ENCODE measurements at places on chromosomes 11 and 22.

- no peak for DNase-seq
Measured at GRCh38 chr11:37849706-37850105, 1251.7 kb upstream of the RAG2 start.

DNA sequence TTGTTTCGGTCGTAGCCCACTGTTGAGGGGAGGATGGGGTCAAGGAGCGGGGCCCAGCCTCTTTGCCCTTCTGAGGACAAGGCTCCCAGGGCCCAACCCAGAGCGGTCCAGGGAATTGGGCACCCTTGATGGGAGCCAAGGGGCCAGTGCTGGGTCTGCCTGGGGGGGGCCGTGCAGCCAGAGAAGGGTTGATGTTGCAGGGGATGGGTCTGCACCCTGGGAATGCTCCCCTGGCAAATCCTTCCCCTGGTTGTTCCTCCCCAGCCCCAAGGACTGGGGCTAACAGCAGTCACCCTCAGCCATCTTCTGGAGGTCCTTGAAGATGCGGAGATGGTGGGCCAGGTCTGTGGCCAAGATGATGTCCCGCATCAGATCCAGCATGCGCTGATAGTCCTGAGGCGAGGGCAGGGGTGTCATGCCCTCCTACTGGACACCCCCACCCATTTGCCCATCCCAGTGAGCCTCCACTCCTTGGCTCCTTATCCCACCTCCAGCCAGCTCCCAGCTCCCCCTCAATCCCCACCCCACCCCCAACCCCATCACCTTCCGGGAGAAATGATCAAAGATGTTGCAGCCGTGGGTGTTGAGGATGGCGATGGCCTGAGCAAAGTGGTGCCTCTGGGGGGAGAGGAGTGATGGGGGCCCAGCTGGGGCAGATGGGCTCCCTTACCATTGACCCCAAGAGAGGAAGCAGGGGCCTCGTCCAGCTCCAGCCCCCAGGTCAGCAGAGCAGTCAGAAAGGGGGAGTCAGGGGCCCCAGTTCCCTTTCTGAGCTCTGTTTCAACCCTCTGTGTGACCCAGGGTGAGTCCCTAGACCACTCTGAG is 95.0 kb downstream of the PDE2A start:
- DNase-seq = no peak

DNA sequence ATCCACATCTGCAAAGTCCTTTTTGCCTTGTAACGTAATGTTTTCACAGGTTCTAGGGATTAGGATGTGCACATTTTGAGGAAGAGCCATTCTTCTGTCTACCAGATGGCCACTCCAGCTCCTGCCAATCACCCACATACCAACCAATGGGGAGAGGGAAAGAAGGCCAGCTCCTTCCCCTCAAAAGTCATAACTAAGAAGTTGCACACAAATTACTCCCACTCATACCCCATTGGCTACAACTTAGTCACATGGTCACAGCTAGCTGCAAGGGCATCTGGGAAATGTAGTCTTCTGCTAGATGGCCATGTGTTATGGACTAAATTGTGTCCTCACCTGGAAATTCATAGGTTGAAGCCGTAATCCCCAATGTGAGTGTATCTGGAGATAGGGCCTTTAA is 15.4 kb upstream of the MYOD1 start:
- DNase-seq = no peak

GRCh38 chr11:111944139-111944538 is 7.0 kb downstream of the DIXDC1 start:
- peak; percentile 38 for DNase-seq

GRCh38 chr11:10294290-10294953 is 403 bp upstream of the SBF2 start:
- DNase-seq = no peak

DNA sequence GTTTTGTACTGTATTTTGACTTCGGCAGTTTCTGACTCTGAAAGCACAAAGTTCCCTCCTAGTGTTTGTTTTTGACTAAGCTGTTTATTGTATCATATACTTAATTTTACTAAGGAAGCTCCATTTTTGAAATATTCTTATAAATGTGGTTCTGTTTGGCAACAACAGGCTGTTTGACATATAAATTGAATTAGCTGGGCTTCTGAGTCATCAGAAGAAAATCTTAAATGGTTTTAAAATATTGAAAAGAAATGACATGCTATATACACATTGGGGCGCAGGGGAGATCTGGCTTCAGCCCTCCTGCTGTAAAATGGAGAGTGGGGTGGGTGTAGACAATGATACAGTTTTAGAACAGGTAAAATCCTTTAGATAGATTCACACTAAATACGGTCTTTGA is 38.6 kb downstream of the SHISA8 start:
- peak; percentile 7 for DNase-seq

GRCh38 chr11:225734-226453 is 10.2 kb downstream of the SIRT3 start:
- DNase-seq = no peak

DNA sequence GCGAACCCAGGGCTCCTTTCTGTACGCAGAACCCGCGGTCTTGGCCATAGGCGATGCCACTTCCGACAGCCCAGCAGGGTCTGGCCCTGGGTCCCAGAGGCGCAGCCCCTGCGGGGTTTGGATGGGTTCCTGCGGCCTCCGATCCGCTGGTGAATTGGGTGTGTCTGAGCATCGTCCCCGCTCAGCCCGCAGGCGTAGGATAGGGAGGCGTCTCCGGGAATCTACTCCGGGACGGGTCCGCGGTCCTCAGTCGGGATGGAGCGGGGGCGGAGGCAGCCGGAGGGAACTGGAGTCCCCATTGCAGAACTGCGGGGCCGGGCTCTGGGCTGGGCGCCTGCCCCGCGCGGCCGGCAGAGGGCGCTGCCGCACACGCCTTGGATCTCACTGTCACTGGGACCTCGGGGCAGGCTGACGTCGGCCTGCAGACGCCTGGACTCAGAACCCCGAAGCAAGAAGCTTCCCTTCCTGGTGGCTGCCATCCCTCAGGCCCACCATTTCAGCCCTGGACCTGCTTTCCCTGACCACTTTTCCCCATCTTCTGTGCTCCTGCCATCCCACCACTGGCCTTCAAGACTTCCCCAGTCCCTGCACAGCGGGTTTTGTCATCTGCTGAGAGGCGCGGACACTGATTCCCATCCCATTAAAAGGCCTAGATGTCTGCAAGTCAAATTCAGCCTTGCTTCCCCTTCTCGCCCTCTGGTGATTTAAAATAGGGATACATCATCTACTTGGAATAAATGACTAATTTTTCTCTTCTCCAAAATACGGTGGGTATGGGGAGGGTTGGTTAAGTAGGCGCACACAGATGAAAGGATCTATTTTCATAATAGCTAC is 38.3 kb upstream of the CREB3L1 start:
- DNase-seq = peak; percentile 69

DNA sequence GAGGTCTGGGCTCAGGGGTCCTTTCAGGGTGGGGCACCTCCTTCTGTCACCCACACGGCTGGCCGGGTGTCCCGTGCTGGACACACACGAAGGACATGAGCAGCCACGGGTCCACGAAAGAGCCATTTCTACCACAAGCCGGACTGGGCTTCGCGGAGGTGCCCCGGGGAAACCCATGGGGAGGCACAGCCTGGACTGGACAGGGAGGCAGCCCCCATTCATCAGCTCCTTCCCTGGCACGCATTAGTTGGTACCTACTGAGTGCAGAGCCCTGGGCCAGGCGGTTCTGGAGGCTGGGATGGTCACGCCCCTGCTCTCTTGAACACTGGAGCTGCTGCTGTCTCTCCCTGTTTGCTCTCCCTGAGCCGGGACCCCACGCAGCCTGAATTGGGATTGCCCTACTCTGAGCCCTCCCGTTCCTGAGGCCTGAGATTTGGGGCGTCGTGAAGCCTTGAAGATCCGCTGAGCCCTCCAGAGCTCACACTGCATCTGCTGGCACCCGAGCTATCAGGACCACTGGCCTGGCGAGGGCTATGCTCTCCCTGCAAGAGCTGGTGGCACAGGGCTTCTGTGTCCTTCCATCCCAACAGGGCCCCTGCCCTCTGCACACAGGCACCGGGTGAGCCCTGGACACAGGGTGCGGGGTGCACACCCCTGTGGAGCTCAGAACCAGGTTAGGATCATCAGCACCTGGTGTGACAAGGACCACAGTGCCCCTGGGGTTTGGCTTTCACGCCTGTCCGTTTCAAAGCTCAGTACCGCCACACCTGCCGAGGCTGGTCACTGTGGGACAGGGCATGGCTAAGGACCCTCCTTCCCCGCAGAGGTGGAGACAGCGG is 84.6 kb downstream of the MYEOV start:
- no peak for DNase-seq

GRCh38 chr11:57417056-57417455 is 9.9 kb downstream of the SLC43A3 start:
- DNase-seq = no peak

DNA sequence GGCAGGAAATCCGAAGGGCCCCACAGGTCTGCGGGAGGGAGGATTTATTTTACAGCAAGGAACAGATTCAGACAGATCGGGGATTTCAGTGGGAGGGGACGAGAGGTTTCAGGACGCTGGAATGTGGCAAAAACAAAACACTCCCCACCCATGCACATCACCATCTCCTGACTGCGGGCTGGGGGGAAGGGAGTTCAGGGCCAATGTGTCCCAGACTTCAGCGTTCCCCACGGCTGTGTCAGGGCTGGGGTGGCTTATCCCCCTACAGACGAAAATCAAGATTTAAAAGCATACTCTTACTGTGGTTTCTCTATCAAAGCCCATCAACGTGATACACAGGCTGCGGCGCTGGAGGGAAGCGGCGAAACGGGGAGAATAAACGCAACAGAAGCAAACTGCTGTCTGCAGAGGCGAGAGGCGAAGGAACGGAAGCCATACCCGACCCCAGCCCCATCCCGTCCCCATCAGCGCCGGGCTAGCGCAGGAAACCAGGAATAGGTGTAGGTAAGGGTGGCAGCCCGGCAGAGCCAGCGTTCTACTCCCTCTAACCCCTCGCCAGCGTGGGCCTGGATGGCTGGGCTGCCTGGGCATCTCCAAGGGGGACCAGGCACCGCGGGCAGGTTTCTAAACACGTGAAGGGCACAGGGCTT is 2.7 kb downstream of the TENM4 start:
- DNase-seq = no peak

GRCh38 chr22:25758316-25758715 is 16.3 kb downstream of the MYO18B start:
- DNase-seq = no peak

- DNase-seq = no peak
Measured at GRCh38 chr11:96949464-96949863, 559.7 kb downstream of the JRKL start.

GRCh38 chr11:84720706-84721402 is 906.3 kb downstream of the DLG2 start:
- no peak for DNase-seq

GRCh38 chr11:44934110-44934509 is 16.6 kb downstream of the TP53I11 start:
- no peak for DNase-seq

DNA sequence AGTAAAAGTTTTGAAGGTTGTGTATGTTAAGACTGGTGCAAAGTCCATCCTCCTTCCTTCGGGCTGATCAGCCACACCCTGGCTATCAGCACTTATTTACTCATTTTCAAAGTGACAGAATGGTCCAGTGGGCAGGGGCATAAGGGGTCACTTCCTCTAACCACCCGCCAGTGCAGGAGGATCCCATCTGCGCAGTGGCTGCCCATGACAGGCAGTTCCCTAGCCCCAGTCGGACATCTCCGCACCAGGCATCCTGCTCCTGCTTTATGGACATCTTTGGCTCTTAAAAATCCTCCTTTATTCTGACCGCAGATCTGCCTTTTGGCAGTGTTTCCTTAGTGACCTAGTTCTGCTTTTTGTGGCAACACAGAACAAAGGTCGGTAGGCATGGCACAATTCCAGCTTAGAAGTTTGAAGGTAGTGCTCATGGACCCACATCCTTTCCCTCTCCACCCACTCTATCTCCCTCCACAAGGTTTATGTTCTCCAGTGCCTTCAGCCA is 55.9 kb downstream of the BMAL1 start:
- DNase-seq = no peak

GRCh38 chr22:43241138-43241597 is 54.2 kb upstream of the TTLL12 start:
- no peak for DNase-seq

GRCh38 chr22:41237707-41238569 is 2.8 kb downstream of the CHADL start:
- DNase-seq = no peak

- peak; percentile 54 for DNase-seq
Measured at GRCh38 chr11:134139873-134140331, 71.0 kb downstream of the JAM3 start.

DNA sequence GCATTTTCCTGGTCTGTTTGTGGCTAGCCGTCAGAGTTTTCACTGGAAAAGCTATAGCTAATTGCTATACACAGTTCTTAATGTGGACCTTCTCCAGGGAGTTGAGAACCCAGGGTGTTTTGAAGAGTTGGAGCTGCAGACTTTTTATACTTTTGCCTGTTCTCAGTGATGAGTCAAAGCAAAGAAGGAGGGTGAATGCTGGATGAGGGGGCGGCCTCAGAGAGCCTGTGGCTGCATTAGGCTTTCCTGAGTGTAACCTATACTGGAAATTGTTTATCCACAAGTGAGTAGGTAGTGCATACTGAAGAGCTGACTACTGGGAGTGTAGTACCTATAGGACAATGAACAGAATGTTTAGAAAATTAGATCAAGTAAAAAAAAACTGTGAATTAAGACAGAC is 79.7 kb upstream of the HORMAD2 start:
- DNase-seq = no peak

GRCh38 chr22:28927630-28928029 is 44.3 kb downstream of the ZNRF3 start:
- no peak for DNase-seq

- DNase-seq = no peak
Measured at GRCh38 chr22:45970705-45971407, 6.1 kb downstream of the WNT7B start.

GRCh38 chr11:36273110-36273509 is 16.1 kb downstream of the COMMD9 start:
- no peak for DNase-seq

GRCh38 chr11:65506772-65507505 is 8.1 kb downstream of the MALAT1 start:
- peak; percentile 85 for DNase-seq

DNA sequence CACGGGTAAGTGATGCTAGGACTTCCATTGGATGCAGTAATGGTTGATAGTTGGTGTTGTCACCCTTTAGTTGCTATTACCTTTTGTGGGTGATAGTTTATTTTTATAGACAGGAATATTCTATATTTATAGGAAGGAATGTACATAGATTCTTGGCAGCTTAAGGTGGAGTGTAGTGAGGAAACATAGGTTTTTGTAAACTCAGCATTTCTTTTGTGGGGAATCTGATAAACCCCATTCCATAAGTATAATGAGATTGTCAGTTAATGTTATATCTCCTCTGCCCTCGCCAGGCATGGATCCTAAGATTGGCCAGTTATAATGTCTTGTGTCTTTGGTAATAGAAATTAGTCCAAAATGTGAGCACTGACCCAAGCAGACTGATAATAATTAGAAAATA is 262.7 kb downstream of the JRKL start:
- no peak for DNase-seq

- no peak for DNase-seq
Measured at GRCh38 chr11:123338266-123338800, 91.7 kb upstream of the GRAMD1B start.

GRCh38 chr22:37148742-37149665 is 712 bp downstream of the IL2RB start:
- no peak for DNase-seq

Measured in fibroblast of skin of left biceps (primary cell).